ENCODE measurements at places on chromosomes 7 and 10.

DNA sequence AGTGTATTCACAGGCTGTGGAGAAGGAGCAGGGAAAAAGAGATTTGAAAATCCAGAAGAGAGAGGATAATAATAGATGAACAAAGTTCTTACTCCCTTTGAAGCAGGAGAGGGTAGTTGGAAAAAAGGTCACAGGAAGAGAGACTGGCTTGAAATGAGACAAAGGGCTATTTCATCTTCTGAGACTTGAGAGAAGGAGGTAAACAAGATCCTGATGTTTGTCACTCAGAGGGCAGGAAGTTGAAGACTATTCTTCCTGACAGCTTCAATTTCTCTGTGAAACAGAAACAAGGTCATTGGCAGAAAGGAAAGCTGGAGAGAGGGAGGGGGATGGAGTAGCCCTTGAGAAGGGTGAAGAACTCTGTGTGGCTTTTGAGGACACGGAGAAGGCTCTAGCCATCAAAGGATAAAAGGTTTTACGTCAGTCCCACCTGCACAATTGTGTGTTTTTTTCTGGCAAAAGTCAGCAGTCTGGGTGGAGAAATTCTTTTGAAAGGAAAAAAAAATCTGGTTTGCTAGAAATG is 216.1 kb upstream of the STEAP4 start:
- no peak for DNase-seq

- no peak for DNase-seq
These were observed 80.4 kb downstream of the ADK start for GRCh38 chr10:74231375-74231774.

GRCh38 chr7:44754802-44755697 is 6.4 kb downstream of the ZMIZ2 start:
- DNase-seq, result no peak

GRCh38 chr7:36736899-36737211 is 12.6 kb upstream of the AOAH start:
- DNase-seq, result no peak

- DNase-seq, result no peak
These were observed 299.9 kb upstream of the PITRM1 start for GRCh38 chr10:3472287-3473051.

DNA sequence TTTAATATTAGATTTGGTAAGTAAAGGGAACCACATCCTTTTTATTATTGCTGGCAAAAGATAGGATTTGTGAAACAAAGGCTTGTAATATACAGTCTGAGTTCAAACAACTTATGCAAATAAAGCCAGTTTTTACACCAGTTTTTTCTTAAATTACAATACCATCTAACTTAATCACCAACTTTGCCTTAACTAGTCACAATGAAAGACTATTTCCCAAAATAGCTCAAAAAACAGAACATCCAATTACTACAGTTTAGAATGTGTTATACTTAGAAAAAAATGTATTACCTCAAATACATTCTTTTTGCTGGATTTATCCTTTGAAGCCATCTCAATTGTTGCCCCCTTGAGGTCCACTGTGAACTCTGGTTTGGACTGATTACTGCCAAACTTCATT is 108.5 kb downstream of the ARHGAP12 start:
- DNase-seq, result no peak

DNA sequence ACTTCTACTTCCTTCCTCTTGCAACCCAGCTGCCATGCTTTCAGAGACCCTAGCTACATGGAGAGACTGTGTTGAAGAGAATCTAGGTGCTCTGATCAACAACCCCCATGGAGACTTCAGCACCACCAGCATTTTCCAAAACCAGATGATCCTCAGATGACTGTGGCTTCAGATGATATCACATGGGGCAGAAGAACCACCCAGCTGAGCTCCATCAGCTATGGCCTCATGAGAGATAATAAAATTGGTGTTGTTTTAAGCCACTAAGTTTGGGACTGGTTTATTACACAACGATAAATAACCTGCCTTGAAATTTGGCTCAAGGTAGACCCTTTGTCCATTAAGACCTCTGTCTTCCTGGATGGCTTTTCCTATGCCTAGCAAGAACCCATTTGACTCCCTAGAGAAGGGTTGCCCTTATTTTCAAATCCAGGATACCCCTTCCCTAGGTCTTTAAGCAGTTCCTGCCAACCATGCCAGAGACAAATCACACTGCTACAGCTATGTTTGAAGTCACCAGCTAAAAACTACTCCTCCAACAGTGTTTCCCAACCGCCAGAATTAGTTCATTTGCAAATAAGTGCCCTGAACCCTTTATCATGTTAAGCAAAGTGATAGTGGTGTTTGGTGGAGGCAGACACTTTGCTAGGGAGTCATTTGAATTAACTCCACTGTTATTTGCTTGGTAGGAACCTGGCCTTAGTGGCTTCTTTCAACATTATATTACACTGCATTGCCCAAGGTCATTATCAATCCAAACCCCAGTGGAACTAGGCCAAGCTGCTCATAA is 136.9 kb upstream of the PALS2 start:
- DNase-seq, result no peak

DNA sequence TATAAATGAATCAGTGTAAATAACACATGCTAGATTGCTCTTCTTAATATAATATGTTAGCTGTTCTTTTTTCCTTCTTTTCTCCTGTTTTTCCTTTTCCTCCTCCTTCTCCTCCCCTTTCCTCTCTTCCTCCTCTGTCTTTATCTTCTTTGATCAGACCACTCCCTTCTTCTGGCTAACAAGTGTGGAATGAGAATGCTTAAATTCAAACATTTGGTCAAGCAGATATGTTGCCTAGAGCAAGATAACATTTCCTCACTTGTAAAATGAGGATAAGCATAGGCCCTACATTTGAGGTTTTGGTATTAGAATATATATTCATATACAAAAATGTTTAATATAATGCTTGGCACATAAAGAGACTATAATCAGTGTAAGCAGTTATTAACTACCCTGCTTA is 299.1 kb downstream of the PCDH15 start:
- DNase-seq, result no peak

- DNase-seq, result no peak
These were observed 204.7 kb downstream of the ADRA2A start for GRCh38 chr10:111281516-111281915.

GRCh38 chr7:157679607-157680006 is 342.8 kb downstream of the DNAJB6 start:
- DNase-seq, result no peak

GRCh38 chr10:110694820-110695538 is 50.8 kb downstream of the RBM20 start:
- DNase-seq, result no peak

DNA sequence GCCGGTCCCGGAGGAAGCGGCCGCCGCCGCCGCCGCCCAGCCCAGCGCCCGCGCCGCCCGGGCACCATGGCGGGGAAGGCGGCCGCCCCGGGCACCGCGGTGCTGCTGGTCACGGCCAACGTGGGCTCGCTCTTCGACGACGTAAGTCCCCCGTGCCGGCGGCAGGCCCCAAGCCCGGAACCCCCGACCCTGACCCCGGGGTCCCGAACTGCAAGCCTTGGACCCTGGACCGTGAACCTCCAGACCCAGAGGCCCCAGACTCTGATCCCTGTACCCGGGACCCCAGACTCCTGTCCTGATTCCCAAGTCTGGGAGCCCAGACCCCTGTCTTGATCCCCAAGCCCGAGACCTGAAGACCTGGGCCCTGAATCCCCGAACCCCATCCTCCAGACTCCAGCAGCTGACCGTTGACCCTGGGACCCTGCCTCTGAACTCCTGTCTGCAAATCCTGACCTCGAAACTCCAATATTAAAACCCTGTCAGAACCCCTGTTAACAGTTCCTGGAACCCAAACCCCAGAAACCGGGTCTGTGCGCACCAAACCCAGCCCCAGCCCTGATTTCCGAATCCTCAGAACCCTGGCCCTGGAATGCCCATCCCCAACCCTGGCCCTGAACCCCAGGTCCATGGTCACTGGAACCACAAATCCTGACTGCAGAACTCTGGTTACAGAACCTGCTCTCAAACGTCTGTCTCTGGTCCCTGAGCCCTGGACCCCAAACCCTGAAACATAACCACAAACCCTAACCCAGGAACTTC is 623 bp downstream of the INPP5A start:
- no peak for DNase-seq

GRCh38 chr10:43971981-43972380 is 323.3 kb upstream of the ZNF32 start:
- DNase-seq, result no peak

GRCh38 chr7:18685971-18686370 is 190.4 kb downstream of the HDAC9 start:
- DNase-seq, result no peak

DNA sequence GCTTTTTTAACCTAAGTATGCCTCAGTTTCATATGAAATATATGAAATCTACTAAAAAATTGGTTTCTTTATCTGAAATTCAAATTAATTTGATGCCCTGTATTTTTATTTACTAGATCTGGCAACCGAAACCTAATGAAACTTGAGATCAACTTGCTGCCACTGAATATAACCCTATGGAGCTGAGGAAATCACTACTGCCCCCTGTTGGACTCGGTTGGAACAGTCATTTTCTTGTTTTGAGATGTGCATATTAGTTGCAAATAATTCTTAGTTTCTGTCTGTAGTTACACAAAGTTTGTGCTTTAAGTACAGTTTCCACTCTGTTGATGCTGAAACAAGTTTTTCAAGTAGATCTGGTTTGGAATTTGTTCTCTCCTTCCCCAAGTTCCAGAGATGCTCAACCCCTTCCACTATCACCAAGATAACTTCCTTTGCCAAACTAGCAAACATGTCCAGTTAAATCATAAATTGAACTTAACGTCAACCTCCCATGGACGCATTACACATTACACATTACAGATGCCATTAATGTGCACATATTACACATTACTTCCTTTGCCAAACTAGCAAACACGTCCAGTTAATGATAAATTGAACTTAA is 22.2 kb upstream of the EXOC4 start:
- DNase-seq, result no peak

GRCh38 chr10:107671960-107672359 is 507.5 kb upstream of the SORCS1 start:
- DNase-seq, result no peak

GRCh38 chr10:86953747-86954680 is 3.4 kb downstream of the MMRN2 start:
- no peak for DNase-seq

GRCh38 chr10:16545116-16545736 is 23.5 kb upstream of the C1QL3 start:
- no peak for DNase-seq
